ENCODE measurements at places on chromosomes 2 and 18.

GRCh38 chr2:88659538-88659915, 31.9 kb upstream of the RPIA start:
- no peak for DNase-seq

DNA sequence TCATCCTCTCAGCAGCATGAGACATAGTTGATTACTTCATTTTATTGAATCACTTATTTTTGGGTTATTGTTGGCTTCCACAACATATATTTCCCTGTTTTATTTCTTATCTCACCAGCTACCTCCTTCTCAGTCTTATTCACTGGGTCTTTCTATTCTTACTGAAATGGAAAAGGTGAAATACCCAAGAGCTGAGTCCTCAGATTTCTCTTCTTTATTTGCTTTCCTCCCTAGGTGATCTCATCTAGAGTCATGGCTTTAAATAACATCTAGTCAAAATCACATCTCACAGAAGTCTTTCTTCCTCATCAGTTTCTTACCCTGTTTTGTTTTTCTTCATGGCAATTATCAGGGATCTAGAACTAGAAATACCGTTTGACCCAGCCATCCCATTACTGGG, 105.0 kb upstream of the RBBP8 start:
- peak; percentile 94 for DNase-seq

GRCh38 chr2:128808462-128809258, 490.0 kb upstream of the HS6ST1 start:
- peak; percentile 1 for DNase-seq

GRCh38 chr2:9341337-9341887, 81.9 kb downstream of the ITGB1BP1 start:
- DNase-seq = no peak

DNA sequence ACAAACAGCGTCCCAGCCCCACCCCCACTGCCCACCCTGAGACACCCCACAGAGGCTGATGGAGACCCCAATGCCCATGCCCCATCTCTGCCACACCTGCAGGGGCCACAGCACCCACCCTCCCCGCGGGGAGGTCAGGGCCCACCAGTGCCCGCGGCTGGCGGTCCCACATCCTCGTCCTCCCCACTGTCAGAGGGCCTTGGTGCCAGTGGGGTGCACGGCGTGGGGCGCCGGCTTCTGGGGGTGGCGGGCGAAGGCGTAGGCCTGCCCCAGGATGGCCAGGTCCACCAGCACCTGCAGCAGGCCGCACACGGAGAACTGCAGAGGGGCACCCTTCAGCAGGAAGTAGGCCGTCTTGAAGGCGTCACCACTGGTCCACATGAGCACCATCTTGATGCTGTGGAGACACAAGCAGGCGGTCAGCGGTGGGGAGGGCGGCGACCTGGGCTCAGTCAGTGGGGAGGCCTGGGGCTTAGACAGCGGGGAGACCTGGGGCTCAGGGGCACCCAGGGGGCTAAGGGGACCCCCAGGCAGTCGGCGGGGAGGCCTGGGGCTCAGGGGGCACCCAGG, 47.6 kb downstream of the SLC66A2 start:
- DNase-seq = no peak

DNA sequence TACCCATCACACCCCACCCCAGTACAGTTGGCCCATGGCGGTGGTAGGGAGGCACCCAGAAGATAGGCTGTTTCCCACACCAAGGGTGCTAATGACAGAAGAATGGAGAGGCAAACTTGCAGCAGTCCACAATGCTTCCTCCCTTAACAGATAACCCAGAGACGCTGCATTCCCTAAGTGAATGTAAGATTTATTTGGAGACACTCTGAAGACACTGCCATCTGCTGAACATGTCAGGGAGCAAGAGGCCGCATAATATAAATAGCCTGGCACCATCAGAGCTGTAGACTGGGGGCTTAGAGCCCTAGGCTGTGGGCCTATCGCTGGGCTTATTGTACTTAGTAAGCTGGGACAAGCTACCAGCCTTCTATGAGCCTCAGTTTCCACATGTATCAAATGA, 2.2 kb upstream of the IWS1 start:
- no peak for DNase-seq

- DNase-seq = no peak
Measured at GRCh38 chr18:28390022-28390421, 213.1 kb upstream of the CDH2 start.

GRCh38 chr2:112618383-112618782, 27.4 kb upstream of the SLC20A1 start:
- DNase-seq = no peak

GRCh38 chr2:65465857-65466256, 33.5 kb upstream of the SPRED2 start:
- no peak for DNase-seq

DNA sequence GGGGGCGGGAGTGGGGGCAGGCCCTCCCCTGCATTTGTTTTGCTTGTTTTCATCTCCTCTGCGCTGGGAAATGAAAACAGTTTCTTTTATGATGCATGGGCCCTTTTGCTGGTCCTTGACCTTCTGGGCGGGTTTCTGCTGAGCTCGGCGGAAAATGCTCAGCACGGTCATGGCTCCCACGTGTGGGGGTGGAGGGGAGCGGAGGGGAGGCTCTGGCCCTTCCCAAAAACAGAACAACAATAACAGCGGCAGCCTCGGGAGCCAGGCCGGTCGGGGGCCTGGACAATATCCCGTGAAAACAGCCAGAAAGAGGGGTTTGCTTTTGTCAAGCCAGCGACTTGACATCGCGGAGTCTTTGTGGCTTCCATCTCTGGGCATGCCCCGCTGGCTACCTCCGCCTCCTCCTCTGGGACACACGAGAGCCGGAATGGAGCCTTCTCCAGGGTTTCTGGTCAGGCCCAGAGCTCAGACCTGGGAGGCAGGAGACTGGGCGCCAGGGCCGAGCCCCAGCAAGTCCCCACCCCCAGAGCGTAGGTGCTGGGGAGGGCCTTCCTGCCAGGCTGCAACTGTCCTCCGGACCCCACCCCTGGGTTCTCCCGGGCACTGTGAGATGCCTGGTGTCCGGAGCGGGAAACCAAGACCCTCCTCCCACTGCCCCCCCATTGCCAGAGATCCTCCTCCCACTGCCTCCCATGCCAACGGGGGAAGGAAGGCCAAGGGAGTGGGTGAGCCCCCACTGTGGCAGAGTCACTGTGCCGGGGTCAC, 35.9 kb upstream of the SNED1 start:
- DNase-seq = no peak

DNA sequence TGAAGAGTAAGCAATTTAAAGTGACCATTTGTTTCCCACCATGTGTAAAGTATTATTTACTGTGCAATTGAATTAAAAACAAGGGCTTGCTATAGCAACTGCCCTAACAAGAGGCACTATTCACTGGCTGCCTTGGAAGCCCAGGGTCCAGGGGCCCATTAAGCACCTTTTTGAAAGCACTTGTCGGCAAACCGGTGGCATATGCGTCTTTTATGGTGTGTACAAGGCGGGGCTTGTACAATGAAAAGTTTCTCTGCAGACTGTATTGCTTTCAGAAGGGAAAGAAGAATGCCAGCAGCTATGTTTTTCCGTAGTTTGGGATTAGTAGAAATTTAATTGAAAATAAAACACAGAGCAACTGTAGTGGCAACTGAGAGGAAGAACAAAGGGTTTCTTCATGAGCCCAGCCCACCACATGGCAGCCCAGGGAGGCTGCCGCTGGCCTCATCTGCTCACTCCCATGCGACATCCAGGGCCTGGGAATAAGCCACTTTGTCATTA, 279.5 kb upstream of the PARD3B start:
- no peak for DNase-seq

- peak; percentile 21 for DNase-seq
Measured at GRCh38 chr2:182716650-182716979, 558 bp downstream of the DNAJC10 start.

GRCh38 chr18:9876867-9877654, 8.7 kb upstream of the TXNDC2 start:
- DNase-seq = peak; percentile 88

DNA sequence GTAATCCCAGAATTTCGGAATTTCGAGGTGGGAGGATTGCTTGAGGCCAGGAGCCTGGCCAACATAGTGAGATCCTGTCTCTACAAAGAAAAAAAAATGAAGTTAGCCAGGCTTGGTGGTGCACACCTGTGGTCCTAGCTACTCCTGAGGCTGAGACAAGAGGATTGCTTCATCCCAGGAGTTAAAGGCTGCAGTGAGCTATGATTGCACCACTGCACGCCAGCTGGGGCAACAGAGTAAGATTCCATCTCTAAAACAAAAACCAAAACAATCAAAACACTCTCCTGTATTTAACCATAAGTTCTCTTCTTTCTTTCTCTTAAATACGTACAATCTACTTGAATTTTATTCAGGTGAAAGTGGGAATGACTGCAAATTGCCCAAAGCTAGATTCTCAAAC, 33.8 kb upstream of the NEDD4L start:
- DNase-seq = no peak

GRCh38 chr2:183495589-183496267, 371.5 kb downstream of the NUP35 start:
- no peak for DNase-seq

DNA sequence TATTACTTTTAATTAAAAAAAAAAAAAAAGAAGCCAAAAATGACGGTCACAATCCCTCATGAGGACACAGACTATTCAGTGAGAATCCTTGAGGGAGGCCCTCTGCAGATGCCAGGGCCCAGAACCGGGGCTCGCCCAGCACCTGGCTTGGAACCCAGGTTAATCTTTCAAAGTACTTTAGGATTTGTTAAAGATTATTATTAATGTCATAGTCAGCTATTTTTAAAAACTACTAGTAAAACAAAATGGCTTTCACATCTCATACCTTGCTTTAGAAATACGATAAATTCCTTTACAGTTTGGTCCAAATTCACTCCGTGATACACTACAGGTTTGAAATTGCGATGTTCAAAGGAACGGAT, 27.1 kb downstream of the C2orf76 start:
- DNase-seq = no peak

- no peak for DNase-seq
Measured at GRCh38 chr2:239714116-239714515, 311.0 kb downstream of the NDUFA10 start.

- DNase-seq = peak; percentile 99
Measured at GRCh38 chr18:58541789-58542425, 87.0 kb downstream of the ALPK2 start.
